ENCODE measurements at places on chromosomes 7 and 10.

DNA sequence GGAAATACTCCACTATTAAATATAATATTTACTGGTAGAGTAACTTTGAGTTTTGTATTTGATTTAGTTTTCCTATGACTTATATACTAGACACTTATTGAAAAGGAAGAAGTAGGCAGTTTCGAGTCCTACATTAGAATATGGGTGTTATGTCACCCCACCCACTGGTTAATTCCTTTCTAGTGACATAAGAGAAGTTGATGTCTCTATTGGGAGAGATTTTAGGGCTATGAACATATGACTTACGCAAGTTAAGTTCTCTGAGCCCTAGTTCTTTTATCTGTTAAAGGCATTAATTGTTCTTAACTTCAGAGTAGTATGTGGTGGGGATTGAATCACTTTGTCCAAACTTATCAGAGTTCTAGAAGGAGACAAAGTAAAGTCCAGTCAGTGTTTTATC lies 30.5 kb downstream of the CPED1 start:
- no peak for DNase-seq

DNA sequence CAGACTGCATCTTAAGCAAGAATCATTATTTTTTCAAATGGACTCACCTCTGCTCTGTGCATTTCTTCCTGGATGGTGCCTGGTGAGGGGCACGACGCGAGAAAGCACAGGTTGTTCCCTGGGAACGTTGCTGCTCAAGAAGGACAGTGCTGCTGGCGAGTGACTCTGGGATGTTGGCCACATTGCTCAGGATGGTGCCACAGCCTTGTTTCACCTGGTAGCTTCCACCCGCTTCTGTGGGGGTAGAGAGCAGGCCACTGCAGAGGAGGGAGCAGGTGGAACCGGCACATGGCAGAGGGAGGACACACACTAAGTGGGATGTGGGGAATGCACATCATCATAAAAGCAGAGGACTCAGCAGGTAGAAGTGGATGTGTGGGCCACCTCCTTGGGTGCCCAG lies 444.7 kb downstream of the TCERG1L start:
- DNase-seq, result no peak

DNA sequence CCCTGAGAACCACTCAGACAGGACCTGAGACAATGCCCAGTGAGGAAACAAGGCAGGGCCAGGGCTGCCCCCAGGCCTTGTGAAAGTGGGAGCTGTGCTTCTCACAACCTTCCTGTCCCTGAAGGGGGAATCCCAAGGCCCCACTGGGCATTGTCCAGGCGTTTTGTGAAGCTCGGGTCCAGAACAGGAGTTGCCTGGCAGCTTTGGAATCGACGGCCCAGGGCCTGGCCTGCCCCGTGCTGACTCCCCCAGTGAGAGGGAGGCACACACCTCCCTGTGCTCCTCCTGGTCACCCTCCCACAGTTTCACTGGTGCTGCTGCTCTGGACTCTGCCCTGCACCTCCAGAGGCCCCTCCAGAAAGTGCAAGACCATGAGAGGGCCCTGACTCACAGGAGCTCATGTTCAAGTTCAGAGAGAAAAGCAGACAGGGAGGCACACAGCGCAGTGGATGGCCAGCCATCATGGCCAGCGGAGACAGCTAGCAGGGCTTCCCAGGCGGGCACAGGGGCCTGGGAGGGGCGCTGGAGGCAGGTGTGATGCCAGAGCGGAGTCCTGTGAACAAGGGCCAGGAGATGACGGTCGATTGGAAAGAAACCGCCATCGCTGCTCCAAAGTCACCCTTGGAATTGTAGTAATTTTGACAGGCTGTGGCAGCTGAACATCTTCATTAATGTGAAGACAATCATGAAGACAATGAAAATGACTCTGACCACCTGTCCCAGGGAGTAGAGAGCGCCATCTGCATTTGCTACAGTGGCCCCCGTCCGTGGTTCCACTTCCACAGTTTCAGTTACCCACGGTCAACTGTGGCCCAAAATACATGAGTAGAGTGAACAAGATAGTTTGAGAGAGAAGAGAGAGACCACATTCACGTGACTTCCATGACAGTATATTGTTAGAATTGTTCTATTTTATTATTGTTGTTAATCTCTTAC lies 103.7 kb downstream of the MKI67 start:
- DNase-seq, result no peak

GRCh38 chr10:123323884-123324283 lies 169.7 kb downstream of the BUB3 start:
- DNase-seq, result no peak

- DNase-seq, result no peak
Observed at GRCh38 chr7:116218051-116218645, 7.8 kb downstream of the TES start.

DNA sequence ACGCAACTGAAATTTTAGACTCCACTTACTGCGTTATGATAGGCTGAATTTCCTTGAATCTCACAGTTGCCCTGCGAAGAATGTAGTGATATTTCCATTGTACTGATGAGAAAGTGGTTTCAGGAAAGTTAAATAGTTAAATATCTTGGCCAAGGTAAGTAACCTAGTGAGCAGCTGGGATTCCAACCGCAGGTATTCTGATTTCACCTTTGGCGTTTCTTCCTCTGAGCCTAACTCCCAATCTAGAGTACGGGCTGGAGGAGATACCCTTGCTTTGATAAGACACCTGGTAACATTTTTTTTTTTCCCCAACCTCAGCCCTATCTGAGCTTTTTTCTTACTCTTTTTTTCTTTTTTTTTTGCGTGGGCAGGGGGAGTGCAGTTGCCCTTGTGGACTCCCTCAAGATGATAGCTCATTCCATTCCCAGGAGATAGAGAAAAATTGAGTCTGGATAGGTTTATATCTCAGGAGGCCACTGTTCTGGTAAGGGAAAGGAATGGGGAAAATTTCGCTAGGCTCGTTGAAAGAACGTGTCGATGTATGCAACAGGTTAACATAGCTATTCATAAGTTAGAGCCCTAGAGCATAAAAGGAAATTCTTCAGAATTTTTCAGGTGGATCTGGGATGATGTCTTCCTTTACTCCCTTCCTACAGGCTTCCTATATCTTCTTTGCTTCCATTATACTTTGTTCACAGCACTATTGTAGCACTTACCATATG lies 3.1 kb upstream of the TAS2R38 start:
- no peak for DNase-seq

Data from esophagus squamous epithelium (tissue), 5 donors.